Stimulated activated CD8-positive, alpha-beta memory T cell treated with anti-CD3 and anti-CD28 coated beads, Interleukin-4, amount 100 ng/mL, for 4 hours (primary cell): ENCODE measurements at places on chromosomes 13 and 19.
A peak's percentile ranks its signal among the peaks of the same experiment; 100 is the strongest.

- no peak for DNase-seq
Measured at GRCh38 chr13:113446488-113446854, 6.8 kb downstream of the ADPRHL1 start.

- no peak for DNase-seq
Measured at GRCh38 chr13:27824121-27824520, 31.8 kb downstream of the GSX1 start.

GRCh38 chr19:33260628-33261418 is 35.2 kb upstream of the SLC7A10 start:
- DNase-seq: no peak

DNA sequence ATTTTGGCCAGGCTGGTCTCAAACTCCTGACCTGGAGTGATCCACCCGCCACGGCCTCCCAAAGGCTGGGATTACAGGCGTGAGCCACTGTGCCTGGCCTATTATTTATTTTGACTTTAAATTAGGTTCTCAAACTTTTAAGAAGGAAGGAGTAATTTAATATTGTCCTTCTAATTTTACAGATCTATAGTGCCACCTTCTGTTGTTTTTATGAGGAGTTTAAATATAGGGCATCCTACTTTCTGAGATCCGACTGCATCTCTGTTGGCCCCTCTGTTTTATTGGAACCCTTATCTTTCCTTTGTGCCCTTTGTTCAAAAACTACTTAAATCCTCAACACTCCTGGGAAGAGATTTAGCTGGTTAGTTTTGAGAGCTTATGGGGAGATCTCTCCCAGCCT is 25.4 kb upstream of the ZMYM5 start:
- no peak for DNase-seq

DNA sequence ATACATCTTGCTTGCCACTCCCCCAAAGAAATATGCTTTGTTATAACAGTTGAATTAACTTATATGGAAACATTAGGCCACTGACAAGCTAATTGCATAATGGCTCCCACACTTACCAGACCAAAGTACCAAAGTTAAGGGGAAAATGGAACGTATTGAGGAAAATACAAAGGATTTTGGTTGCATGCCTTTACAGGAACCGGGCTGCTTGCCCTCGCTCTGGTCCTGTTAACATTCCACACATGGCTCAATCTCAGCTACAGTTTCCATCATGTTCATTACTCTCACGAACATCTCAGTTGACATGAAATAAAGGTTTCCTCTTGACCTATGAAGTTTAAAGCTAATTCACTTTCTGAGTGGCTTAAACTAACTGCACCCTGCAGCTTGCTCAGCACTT is 220.7 kb upstream of the RXFP2 start:
- DNase-seq: no peak

DNA sequence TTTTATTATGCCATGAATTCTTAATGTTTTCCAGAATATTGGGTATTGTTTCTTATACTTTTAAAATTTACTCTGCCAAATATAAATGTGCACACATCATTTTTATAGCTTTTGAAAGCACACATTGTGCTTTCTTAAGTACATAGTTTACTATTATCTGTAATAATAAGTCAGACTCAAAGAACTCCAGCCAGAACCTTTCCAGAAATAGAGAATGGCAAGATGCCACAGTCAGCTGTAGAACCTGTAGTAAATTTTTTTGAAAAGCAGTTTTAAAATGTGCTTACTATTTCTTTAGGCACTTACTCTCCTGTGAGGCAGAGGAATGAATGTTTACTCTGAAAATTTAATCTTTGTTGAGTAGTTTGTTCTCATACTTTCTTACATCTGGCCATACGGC is 1287.1 kb downstream of the PCDH9 start:
- no peak for DNase-seq

- DNase-seq: no peak
Measured at GRCh38 chr13:88544836-88545235, 873.7 kb downstream of the SLITRK5 start.

DNA sequence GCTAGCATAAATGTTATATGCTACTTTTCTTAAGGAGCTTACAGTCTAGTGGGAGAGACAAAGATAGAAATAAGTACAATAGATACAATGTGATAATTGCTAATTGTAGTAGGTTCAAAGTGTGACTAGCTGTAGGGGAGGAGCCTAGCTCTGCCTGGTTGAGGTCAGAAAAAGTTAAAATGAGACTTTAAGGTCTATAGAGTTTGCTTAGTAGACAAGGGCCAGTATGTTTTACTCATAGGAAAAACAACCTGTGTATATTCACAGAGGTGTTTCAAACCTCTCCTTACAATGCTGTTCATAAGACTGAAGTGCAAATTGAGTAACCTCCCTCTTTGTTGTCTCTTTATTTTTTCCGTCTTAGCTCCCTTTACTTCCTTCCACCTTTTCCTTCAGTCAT is 56.1 kb downstream of the PDS5B start:
- DNase-seq: no peak

GRCh38 chr13:44825953-44826352 is 163.3 kb downstream of the NUFIP1 start:
- no peak for DNase-seq

DNA sequence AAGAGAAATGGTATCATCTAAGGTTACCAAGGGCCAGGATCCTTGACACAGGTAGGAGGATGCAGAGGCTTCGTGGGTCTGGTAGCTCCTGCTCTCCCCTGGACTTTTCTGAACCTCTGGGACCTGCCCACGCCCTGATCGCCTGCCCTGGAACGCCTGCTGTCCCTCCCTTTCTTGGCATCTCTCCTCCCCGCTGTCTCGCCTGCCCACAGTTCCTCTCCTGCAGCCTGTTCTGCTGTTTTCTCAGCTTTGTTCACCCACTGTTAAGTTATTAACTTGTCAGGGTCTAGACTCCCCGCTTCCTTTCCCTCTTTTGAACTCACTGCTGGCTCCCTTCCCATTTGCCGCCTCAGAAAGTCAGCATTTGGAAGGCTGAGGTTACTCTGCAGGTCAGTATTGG is 19.8 kb downstream of the SERP2 start:
- DNase-seq: no peak

DNA sequence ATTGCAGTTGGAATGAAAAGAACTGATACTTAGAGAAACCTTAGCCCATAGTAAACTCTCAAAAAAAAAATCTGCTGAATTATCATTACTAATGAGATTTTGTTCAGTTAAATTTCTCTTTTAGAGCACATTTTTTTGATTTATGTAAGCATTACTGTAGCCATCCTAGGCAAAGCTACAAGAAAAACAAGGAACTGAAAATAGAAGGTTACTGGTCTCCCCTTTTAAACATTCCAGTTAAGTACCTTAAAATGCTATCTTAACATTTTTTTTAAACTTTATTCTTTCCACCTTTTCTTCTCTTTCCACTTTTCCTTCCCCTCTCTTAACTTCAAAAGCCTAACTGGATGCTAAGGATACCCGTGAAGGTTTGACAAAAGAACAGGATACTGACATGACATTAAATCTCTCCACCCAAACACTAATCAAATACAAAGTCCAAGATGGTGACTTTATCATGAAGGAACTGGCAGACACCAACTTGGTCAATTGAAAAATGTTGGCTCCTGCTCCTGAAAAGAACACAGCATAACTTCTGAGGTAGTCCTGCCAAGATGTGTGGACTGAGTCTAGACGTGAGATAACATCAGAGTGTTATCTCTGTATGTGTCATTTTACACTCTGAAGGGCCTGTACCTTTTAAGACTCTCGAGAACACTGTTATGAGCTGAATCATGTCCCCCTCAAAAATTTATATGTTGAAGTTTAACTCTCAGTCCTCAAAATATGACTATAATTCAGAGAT is 29.5 kb upstream of the SACS start:
- no peak for DNase-seq

- DNase-seq: no peak
Measured at GRCh38 chr19:35793381-35794165, 18.2 kb downstream of the ARHGAP33 start.

GRCh38 chr19:1015061-1015781 is 5.7 kb downstream of the TMEM259 start:
- no peak for DNase-seq

DNA sequence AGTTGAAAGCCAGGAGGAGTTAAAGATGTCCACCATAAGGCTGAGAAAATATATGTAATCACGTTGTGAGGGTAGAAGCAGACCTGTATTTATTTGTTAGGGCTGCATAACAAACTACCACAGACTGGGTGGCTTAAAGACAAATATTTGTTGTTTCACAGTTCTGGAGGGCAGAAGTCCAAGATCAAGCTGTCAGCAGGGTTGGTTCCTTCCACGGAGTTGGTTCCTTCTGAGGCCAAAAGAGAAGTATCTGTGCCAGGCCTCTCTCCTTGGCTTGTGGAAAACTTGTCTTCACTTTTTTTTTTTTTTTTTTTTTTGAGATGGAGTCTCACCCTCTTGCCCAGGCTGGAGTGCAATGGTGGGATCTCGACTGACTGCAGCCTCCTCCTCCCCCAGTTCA is 73.7 kb upstream of the SLAIN1 start:
- DNase-seq: no peak

DNA sequence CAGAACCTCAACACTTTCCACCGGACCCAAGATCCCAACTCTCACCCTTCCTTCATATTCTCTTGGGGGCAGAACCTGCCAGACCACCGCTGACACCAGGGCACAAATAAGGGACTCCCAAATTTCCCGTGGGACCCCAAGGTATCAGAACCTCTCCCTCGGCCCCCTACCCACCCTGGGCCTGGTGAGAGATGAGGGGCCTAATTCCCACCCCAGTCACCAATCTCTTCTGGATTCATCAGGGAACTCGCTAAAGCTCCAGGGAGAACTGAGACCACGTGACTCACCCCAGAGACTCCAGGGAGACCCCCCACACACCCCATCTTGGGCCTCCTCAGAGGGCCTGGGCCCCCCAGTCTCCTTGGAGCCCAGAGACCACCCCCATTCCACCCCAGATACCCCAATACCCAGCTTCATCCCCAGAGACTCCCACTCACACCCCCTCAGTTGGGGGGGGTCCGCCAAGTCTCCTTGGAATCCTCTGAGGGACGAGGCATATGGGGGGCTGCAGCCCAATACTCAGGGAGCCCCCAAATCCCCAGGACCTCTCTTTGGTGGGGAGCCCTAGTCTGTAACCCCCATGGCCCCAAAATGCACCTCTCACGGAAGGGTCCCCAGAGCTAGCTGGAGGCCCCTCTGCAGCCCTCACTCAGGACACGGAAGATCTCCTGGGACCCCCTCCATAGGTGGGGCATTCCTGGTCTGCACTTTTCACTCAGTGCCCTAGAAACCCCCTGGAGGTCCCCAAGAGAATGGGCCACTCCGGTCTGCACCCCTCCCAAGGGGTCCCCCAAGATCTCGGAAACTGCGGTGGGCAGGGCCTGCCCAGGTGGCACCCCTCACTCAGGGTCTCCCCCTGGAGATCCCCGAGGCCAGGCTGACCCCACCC is 1.6 kb downstream of the LMNB2 start:
- no peak for DNase-seq

DNA sequence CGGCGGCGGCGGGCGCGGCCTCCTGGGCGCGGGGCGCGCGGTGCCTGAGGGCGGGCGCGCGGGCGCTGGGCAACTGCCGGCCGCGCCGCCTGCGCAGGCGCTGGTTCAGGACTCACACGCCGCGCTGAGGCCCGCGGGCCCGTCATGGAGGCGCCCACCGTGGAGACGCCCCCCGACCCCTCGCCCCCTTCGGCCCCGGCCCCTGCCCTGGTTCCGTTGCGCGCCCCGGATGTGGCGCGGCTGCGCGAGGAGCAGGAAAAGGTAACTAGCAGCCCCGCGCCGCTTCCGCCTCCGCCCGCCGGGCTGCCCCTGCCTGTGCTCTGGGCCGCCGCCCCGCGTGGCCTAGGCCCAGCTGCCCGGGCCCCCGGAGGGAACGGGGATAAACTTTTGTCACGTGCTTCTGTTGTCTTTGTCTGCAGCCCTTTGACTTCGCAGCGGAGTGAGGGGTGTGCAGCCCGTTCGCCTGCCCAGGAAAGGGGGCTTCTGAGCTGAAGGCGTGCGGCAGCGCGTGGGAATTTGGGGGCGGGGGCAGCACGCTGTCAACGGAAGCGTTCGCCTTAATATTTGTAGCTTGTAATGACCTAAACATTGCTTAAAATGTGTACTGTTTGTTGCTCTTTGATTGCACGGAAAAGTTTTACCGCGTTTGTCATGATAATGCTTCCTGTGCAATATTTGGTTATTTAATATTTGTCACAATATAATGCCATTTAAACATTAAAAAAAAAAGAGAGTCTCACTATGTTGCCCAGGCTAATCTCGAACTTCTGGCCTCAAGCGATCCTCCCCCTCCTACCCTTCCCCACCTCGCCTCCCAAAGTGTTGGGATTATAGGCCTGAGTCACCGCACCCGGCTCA is 594 bp downstream of the URI1 start:
- DNase-seq: peak; percentile 54

DNA sequence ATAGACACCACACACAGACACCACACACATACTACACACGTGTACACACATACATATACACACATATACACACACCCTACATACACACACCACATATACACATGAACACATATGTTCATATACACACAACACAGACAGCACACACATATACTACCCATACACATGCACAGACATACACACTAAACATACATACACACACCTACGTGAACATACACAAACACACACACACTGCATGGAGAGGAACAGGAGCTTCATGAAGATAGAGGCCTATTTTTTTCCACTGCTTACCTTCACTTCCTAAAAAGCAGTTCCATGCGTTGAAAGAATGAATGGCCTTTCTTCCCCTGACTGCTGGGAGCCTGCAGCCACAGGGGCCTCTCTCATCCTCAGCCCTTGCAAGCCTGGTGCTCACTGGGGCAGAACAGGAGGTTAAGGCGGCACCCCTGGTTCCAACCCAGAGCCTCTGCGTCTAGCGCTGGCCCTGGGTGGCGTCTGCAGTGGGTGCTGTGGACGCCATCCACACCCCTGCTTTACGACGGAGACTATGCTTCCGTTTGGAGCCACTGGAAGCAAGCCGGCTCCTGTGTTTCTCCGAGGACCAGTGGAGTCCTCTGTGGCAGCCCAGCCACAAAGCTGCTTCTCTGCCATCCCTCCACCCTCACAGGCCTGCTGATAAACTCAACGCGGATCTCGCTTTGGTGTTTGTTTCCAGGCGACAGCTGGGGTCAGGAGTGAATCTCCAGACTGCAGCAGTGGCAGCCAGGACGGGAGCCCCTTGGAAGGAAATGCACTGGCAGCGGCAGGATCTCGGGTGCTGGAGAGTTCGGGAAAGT is 1.9 kb upstream of the RASA3 start:
- no peak for DNase-seq

DNA sequence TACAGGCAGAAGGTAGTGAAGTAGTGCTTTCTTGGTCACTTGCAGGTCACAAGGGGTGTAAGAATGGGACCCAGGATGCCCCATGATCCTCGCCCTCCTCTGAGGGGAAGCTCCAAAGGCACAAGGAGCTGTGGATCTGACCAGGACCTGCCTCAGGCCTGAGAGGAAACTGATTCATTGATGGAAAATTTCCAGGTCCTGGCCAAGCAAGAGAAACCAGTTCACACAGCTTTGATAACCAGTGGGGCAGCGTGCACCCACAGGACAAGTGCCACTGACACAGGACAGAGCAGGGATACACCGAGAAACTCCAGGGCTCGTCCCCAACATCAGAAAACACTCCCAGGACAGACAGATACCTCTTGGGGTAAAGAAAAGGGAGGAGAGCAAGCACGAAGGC is 177.1 kb downstream of the RBM26 start:
- DNase-seq: no peak

GRCh38 chr19:37654629-37655300 is 500 bp downstream of the ZFP30 start:
- DNase-seq: peak; percentile 1
